ENCODE measurements at places on chromosomes 5 and 9.

DNA sequence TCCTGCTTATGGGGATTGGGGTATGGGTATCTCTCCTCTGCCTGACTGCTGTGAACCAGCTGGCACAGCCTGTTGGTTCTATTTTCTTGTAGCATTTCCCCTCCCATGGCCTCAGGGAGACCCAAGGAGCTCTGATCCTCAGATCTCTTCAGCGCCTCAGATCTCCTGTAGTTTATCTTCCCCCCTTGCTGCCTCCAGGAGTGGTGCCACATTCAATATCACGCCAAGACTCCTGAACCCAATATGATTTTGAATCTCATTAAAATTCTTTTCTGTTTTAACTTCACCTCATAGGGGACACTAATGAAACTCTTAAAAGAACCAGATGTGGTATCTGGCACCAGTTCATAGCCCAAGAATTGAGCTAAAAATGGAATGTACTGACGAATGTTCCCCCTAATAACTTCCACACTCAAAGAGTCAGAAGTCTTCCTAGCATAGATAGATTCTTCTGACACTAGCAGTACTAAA, 59.6 kb upstream of the LIFR start:
- DNase-seq = no peak

DNA sequence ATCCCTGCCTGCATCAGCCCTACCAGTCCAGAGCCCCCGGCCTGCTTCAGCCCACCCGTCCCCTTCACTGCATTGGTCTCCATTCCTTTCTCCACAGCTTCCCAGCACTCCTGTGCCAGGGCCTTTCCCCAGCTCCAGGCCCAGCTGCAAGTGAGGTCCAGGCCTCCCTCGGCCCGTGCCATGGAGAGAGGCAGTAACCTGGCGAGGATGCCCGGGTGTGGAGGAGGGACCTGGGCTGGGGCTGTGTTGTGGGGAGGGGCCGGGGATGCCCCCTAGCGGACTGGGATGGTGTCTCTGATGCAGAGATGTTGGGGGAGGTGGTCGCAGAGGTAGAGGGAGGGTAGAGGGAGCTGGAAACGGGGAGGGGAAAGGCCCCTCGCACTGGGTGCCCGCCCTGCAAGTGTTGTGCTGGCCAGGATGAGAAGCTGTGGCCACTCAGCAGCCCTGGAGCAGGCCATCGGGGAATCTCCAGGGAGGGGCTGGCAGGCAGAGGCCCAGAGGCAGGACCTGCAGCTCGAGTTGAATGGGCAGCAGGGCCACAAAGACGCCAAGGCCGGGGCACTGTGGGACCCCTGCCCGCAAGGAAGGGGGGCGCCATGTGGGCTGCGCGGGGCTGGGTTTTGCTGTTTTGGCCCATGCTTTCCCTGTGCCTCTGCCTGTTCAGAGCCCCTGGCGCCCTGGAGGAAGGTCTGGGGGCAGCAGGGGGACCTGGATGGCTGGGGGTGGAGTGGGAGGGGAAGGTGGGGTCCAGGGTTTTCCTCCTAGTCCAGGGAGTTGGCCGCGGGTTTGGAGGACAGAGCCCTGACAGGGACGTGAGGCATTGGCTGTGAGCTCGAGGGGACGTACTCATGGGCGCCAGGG, 26.0 kb upstream of the NKD2 start:
- DNase-seq = peak; percentile 38

GRCh38 chr9:135994501-135995192, 33.5 kb upstream of the UBAC1 start:
- no peak for DNase-seq

GRCh38 chr9:79776581-79776980, 204.8 kb downstream of the TLE4 start:
- DNase-seq = no peak

DNA sequence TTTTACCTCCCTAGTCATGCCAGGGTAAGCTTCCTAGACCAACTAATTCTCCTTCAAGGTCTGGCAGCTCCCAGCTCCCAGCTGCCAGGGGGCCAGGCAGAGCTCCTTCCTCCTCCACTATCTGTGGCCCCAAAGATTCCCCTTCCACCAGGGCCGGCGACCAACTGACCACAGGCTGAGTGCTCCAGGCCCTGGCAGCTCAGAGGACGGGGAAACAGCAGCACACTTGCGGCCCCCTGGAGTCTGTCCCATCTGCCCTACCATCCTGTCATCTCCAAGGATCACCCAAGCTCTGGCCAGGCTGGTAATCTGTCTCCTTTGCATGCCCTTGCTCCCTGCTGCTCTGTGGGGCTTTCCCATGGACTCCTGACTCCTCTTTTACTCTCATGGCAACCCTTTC, 31.2 kb upstream of the BASP1 start:
- no peak for DNase-seq

GRCh38 chr5:137344723-137345322, 154.3 kb downstream of the SPOCK1 start:
- DNase-seq = peak; percentile 57

Data from neural crest cell (in vitro differentiated cells).